ENCODE measurements at places on chromosomes 3 and 15.

DNA sequence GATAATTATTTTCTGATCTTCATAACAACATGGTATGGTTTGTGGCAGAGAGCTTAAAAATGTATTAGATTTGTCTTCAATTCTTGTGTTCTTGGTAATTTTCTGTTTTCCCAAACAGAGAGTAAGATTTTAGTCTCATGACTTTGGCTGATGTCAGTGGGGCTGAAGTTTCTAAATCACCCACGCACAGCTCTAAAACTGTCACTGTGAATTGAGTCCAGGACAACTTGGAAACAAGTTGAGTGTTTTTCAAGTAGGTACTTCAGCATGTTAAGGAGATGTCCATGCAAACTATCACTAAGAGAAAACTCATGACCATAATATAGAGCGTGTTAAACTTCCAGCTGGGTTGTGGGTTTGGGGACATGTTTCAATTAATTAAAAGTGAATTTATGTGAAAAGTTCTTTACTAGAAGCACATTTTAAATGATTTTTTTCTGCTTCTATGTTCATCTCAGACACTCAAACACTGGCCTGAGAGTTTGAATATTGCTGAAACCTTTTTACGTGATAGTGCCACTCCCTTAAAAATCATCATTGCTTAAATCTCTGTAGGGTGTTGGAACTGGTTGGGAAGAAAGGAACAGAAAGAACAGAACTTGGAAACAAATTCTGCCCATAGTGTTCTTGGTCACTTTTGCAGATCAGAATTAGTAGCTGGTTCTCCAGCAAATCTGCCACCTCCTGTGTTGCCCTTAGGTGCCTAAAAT lies 89.8 kb downstream of the KLHL25 start:
- DNase-seq, result no peak

DNA sequence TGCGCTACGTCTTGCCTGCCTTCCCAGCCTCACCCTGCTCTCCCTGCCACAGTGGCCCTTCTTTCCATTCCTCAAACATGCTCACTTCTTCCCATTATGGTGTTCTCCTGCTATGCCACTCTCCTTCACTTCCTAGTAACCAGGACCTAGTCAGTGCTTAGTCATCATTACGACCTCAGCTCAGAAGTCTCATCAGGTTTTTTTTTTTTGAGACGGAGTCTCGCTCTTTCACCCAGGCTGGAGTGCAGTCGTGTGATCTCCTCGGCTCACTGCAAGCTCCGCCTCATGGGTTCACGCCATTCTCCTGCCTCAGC lies 149.5 kb downstream of the GREM1 start:
- no peak for DNase-seq

DNA sequence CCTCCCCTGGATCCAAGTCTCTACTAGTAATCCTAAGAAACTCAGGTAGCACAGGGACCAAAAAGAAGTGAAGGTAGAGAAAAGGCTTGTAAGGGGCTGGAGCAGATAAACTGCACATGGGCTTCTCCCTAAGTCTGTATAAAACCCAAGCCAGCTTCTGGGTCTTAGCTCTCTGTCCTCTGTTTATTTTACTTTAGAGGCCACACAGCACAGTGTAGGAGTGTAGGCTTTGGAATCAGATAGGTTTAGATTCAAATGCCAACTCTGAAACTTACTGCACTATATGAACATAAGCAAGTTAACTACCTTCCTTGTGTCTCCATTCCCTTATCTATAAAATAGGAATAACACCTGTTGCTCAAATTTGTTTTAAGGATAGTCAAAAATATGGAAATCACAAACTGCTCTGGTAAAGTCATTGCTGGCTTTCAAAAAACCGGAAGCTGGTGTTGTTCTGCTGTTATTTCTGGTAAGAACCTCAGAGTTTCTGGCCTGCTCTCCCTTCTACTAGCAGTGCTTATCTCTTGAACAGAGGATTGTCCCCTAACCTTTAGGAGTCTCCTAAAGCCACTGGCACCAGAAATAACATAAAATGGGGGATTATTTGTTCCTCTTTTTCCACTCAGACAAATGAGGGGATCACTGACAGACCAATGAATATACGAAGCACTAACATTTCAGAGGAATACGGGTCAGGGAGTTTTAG lies 33.8 kb downstream of the PIK3R4 start:
- DNase-seq, result no peak

- DNase-seq, result no peak
Observed at GRCh38 chr15:99153026-99153535, 48.2 kb downstream of the SYNM start.

DNA sequence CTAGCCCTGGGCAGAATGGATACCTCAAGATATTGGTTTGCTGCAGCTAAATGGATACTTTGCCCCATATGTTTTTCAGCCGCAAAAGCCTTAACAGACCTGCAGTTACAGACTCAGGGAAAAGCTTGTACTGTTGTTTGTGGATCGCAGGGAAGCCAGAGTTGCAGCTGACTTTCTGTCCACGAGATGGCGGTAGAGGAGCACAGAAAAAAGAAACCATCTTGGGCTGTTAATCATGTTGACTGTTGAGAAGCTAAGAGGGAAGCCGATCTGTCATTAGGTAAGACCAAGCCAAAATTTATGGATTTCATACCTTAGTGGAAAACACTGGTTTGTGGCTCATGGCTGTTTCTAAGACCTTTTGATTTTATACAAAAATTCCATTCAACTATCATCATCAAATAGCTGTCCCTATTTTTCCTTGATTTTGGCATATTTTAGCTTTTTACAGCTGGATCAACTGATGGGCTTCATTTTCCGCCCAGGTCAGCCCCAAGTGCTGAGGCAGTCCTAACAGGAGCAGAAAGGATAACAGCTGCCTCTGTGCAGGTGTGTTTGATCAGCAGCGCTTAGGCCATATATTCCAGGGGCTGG lies 205.7 kb upstream of the ZPLD1 start:
- DNase-seq, result peak; percentile 59

- no peak for DNase-seq
Observed at GRCh38 chr3:42177801-42178150, 86.6 kb downstream of the TRAK1 start.

- DNase-seq, result no peak
Observed at GRCh38 chr3:176978441-176978840, 218.8 kb downstream of the TBL1XR1 start.

DNA sequence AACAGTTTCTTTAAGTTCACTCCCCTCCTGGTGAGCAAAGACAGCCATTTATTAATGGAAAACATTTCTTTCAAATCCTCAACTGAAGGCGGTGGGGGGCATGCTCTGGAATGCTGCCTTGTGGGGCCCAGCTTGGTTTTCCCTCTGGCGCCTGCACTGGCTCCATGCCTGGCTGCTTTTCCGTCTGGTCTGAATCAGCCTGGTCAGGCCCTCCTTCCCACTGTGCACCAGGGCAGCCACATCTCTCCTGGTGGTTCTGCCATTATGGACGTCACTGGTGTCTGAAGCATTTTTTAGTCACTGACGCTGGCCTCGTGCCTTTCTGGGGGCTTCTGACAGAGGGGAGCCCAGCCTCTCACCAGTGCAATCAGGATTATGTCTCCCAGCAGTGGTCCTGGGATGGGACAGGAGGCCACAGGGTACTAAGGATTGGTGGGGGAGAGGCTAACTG lies 57.6 kb upstream of the APEH start:
- no peak for DNase-seq

DNA sequence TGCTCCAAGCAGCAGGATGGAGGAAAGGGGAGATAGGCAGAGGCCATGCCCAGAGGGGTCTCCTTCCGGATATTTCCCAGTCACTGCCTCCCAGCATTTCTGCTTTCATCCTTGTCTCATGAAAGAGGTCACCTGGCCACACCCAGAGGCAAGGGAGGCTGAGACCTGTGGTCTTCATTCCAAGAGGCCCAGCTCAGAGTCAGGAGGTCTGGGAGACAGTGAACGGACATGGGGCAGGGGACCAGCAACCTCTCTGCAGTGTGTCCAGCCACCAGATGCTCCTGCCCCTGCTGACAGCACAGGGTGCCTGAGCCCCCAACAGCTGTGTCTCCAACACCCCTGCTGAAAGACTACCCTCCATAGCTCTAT lies 111.2 kb downstream of the CHSY1 start:
- no peak for DNase-seq

GRCh38 chr15:39589193-39589814 lies 8.4 kb downstream of the THBS1 start:
- no peak for DNase-seq

DNA sequence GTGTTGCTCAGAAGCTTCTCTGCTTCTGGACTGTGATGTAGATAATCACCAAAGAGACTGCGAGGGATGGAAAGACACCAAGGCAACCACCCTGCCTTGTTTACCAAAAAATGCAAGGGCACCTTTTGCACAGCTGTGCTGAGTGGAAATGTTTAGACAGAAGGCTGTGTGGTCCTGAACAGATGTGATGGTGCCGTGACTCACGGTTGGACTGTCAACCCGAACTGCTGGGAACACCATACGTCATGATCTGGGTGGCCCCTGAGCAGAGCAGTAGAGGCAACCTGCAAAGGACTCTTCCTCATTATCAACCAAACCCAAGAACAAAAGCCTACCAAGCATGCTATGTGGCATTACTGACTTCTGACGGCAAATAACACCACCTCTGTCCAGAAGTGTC lies 61.3 kb upstream of the LPP start:
- DNase-seq, result no peak

DNA sequence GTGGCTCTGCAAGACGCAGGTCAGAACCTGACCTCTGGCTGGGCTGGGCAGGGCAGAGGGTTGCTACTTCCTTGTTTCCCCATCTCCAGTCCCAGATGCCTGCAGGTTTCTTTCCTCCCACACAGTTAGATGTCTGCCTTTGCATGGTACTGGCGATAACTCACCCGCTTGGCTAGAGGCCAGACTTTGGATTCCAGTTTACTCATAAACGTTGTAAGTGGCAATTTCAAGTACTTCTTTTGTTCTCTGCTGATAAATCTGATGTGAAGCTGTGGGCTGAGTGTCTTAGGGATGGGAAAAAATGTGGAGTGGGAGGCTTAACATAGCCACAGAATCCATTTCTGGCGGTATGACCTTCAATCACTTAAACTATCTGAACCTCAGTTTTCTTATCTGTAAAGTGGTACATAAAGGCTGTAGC lies 194.2 kb downstream of the EBLN2 start:
- no peak for DNase-seq

- DNase-seq, result no peak
Observed at GRCh38 chr3:108602935-108603294, 13.4 kb downstream of the DZIP3 start.

DNA sequence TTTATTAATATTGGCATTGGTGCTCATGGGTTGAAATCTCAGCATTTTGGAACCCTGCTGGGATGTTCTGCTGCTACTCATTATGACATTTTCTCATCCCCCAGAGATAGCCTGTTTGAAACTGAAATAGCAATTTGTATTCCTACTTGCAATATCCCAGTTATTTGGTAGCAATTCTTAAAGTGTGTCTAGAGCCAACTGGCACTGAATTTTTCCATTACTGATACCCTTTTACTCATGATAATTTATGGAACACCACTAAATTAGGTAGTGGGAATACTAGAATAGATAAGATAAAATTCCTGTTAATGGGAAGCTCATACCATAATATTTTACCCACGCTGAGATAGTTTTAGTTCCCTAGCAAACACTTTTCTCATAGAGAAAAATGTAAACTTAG lies 309.3 kb downstream of the SV2B start:
- DNase-seq, result no peak

DNA sequence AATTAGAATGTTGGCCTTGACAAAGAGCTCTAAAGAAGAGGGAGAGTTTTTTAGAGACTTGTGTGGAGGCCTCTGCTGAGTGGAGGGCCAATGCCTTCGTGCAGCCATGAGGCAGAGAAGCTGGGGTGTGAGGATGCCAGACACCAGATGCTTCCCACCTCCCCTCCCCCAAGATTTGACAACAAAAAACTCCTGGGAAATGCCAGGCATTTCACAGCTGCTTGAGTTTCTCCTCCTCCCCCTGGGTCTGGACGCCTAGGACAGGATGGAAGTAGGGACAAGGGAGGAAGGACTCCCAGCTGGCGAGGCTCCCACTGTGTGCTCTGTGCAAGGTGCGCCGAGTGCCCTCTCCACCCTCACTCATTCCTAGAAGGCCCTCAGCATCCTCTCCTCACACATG lies 20.1 kb downstream of the TGM4 start:
- no peak for DNase-seq

GRCh38 chr3:20185331-20185678 lies 701 bp downstream of the SGO1 start:
- peak; percentile 29 for DNase-seq

GRCh38 chr3:188264226-188265207 lies 110.6 kb downstream of the LPP start:
- no peak for DNase-seq

DNA sequence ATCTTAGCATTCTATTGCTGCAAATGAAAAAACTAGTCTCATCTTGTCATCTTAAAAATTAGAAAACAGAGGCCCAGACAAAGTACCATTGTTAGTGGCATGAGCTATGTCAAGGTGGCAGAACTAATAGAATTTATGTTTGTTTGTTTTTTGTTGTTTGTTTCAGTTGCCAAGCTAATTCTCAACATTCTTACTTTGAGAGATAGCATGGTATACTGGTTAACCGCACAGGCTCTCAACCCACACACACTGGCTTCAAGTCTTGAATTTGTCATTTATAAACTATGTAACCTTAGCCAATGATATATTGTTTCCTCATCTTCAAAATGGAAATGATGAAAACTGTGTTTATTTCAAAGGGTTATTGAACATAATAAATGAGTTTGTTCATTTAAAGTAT lies 367.6 kb upstream of the PLSCR5 start:
- DNase-seq, result no peak

DNA sequence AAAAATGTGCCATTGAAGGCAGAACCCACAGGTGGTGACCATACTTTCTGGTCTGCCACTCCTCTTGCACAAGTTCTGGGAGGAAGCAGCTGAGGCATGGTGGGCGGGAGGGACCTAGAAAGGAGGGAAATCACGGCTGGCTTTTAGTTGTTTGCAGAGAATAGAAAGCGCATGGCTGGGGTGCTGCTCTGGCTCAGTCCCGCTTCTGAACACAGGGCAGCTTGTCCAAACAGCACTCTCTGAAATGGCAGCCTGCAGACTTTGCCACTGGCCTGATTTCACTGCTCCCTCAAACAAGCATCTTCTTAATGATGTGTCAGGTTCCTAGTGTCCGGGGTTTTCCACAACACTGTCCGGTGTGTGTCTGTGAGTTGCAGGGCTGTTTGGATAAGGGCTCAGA lies 76.7 kb downstream of the AAGAB start:
- DNase-seq, result no peak

- no peak for DNase-seq
Observed at GRCh38 chr3:11228041-11228440, 44.2 kb upstream of the ATG7 start.

DNA sequence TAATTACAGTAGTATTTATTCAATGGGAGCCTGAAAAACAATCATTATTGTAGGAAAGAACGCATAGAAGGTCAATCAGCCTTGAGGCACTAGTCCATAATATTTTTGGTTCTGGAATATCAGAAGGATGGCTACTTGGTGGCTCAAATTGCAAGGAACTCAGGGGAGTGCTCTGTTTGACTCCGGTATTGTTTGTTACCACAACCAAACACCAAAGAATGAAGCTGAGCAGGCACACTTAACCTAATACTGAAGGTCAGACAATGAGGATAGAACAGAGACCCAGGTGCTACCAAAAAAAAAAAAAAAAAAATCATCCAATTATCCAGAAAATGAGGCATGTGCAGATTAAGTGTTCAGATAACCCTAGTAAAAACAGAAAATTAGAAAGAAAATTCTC lies 11.1 kb upstream of the SATB1 start:
- no peak for DNase-seq
